Right hindlimb (tissue), 1 donor: ENCODE measurements at places on chromosomes 7 and 10.

DNA sequence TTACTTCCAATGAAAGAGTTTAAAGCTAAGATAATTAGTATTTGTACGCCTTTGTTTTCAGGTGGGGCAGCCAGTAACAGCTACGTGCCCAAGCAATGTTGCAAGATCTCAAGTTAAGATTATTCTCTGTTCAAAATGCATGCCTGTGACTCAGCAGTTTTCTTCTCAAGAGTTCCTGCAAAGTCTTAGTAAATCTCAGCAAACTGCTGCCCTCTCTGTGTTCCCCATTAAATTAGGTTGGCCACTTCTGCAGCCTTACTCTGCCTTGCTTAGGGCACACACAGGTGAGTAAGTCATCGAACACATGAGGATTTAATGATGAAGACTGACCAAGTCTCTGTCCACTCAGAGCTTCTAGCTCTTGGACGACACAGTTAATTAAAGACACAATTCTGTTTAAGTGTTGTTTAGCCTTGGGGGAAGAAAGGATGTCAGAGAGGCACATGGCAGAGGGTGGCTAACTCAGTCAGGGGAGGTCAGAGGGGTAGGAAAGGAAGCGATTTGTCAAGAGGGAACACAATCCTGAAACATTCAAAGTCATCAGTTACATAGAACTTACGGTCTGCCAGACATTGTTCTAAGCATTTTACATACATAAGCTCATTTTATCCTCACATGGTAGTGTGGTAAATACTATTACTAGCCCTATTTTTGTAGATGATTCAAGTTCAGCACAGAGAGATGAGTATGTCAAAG is 20.2 kb upstream of the SLC35G1 start:
- no peak for DNase-seq

GRCh38 chr7:68813551-68814080 is 784.7 kb upstream of the AUTS2 start:
- DNase-seq, result no peak

DNA sequence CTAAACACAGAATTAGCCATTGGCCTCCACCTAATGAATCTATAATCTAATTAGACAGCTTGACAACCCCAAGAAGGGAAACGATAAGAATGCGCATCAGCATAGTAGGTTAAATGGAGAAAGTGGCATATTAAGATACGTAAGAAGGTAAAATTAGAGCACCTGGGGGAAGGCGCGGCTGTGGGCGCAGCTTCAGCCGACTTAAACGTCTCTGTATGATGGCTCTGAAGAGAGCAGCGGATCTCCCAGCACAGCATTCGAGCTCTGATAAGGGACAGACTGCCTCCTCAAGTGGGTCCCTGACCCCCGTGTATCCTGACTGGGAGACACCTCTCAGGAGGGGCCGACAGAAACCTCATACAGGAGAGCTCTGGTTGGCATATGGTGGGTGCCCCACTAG is 518.8 kb downstream of the PHTF2 start:
- DNase-seq, result no peak

DNA sequence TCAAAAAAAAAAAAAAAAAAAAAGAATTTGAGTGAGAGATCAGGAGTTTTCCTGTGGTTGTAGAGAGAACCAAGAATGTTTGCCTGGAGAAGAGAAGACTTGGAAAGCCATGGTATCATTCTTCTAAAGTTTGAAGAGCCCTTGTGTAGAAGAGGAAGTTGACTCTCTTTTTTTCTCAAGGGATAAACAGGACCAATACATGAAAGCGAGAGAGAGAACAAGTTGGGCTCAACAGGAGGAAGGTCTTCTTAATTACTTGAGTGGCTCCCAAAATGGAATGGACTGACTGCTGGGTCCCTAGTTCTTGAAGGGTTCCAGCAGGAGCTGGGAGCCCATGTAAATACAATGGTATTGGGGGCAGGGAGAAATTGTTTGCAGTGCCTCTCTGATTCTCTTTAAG is 173.3 kb upstream of the ADO start:
- no peak for DNase-seq

- peak; percentile 93 for DNase-seq
Observed at GRCh38 chr7:128783143-128783861, 7.7 kb upstream of the OPN1SW start.

GRCh38 chr7:25180946-25181345 is 47.3 kb downstream of the NPVF start:
- no peak for DNase-seq

DNA sequence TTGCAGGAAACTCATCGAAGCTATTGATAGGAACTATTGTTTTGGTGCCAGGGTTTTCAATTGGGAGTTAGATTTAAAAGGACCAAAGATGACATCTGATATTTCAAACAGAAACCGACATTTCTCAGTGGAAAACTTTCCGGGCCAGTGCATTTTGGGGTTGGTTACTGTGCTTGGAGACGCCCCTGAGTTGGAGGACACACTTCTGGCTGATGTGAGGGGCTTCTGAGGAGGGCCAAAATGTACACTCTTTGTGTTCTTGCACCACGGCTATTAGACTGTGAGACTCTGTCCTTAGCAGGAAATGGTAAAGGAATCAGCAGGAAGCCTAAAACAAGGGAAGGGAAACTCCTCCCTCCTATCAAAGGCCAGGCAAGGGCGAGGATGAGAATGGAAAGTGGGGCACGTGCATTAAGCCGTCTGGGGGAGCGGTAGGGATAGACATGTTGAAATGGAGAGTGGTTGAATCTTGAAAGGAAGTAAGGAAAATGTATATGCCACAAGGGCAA is 1.8 kb upstream of the SRGN start:
- DNase-seq, result peak; percentile 20

DNA sequence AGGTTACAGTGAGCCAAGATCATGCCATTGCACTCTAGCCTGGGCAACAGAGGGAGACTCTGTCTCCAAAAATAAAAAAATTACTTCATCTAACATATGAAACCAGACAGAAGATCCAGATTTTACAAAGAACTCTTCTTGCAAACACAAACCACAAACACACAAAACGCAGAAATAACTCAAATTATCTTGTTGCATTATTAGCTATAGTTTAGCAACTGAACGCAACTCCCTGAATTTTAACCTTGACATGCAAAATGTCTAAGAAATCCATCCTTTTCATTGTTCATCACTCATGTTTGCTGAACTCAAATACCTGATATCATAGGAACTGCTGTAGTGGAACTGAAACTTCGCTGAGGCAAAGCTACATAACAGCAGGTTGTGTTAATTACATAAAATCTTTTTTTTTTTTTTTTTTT is 64.1 kb downstream of the MICU1 start:
- no peak for DNase-seq

- DNase-seq, result no peak
Observed at GRCh38 chr7:131293018-131293417, 34.7 kb upstream of the MKLN1 start.

GRCh38 chr10:133088956-133089800 is 1.5 kb downstream of the ADGRA1 start:
- DNase-seq, result peak; percentile 77

GRCh38 chr10:12513775-12514673 is 164.7 kb downstream of the CAMK1D start:
- no peak for DNase-seq

DNA sequence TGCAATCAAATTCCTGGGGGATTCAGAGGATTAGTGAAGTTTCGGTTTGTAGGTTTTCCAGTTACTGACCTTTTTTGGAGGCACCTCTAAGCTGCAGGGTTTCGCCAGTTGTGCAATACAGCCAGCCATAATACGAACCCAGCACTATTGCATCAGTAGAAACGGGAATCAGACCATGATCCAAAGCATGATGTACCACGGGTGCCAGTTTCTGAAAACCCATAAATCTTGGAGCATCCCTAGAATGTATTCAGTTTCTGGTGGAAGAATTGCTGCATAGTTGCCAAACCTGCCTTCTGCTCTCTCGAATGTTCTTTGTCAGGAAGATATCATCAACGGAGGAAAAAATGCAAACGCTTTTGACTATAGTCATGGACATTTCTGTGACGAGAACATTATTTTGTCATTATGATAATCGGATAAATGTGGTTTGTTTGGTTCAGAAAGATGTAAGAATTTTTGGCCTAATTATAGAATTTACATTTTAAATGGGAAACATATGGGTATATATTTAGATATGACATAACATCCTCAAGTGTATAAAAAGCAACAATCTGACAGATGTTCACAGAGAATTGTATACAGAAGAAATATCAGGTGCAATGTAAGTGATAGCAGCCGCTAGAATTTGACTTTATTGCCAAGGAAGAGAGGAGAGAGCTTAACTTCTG is 186.2 kb upstream of the PRKCQ start:
- no peak for DNase-seq

GRCh38 chr7:30932562-30932961 is 20.9 kb downstream of the AQP1 start:
- no peak for DNase-seq

DNA sequence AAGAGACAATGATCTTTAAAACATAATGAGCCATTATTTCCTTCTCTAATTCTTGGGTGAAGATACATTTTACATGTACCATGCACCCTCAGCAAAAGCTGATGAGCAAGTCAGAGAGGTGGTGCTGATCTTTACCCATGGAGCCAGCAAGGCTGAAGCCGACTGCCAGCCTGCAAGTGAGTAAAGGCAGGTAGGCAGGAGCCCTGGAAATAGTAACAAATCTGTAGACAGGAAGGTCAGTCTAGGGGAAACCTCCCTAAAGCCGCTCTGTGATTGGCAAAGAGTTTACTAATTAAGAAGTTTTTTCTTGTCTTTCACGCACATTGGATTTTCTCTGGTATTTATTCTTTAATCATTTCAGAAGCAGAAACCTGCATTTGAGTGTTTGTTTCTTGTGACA is 67.9 kb downstream of the PRKCQ start:
- DNase-seq, result no peak

GRCh38 chr10:107806026-107806425 is 641.5 kb upstream of the SORCS1 start:
- DNase-seq, result no peak

DNA sequence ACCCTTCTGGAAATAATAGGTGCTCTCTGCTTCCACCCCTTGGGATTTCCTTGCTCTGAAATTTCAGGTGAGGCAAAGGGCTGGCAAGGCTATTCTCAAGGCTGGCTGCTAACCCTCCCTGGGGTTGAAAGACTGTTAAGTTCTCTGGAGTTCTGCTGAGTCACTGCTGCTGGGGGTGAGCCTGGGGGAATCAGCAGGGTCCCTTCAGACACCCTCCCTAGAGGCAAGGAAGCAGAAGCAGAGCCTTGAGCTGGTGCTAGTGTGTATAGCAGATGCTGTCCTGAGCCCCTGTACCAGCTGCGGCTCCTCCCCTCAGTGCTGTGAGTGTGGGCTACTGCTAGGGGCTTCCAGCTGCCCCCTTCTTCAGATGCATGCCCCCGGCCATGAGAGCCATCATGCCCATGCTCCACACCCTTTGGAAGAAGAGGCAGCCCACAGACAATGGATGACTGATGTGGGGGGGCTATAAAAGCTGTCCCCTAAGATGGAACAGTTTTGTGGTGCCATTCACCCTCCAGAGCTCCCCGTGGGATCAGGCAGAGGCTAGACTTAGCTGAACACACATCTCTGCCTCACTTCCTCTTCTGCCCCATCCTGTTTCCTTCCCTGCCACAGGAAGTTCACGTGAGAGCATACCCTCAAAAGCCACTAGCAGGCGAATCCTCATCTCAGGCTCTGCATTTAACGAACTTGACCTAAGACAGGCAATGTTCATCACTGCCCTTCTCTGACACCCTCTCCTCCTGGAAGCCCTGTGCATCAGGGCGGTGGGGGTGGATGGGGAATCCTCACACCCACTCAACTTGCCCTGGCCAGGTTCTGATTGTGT is 91.8 kb downstream of the SH3PXD2A start:
- DNase-seq, result no peak

- peak; percentile 9 for DNase-seq
Observed at GRCh38 chr10:43219848-43220247, 47.0 kb downstream of the RASGEF1A start.

GRCh38 chr10:49176310-49177268 is 11.6 kb downstream of the TMEM273 start:
- DNase-seq, result no peak

- DNase-seq, result no peak
Observed at GRCh38 chr7:51114501-51114900, 202.1 kb downstream of the COBL start.

DNA sequence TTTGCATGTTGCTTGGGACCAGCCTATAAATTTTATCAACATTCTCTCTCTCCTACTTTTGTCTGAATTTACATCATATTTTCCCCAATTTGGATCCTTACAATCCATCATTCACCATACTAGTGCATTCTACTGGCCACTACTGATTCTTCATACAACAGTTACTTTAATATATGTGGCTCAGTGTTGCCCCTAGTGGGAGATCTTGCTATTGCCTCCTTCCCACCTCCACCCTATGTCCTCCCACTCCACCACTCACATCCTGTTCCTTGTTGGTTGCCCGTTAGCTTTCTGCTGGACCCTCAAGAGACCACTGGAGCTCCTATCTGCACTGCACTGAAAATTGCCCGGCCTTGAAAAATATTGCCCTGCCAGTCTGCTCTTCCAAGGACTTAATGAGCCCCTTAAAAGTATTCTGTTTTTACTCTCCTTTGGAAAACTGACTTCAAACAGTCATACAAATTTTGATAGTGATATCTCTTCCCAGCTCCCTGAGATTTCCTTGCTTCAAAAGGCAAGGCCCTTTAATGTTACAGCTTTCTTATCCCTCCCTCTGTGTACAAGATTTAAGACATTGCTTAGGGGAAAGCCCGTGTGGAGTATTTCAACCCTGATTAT is 243.2 kb upstream of the TMEM229A start:
- DNase-seq, result no peak

DNA sequence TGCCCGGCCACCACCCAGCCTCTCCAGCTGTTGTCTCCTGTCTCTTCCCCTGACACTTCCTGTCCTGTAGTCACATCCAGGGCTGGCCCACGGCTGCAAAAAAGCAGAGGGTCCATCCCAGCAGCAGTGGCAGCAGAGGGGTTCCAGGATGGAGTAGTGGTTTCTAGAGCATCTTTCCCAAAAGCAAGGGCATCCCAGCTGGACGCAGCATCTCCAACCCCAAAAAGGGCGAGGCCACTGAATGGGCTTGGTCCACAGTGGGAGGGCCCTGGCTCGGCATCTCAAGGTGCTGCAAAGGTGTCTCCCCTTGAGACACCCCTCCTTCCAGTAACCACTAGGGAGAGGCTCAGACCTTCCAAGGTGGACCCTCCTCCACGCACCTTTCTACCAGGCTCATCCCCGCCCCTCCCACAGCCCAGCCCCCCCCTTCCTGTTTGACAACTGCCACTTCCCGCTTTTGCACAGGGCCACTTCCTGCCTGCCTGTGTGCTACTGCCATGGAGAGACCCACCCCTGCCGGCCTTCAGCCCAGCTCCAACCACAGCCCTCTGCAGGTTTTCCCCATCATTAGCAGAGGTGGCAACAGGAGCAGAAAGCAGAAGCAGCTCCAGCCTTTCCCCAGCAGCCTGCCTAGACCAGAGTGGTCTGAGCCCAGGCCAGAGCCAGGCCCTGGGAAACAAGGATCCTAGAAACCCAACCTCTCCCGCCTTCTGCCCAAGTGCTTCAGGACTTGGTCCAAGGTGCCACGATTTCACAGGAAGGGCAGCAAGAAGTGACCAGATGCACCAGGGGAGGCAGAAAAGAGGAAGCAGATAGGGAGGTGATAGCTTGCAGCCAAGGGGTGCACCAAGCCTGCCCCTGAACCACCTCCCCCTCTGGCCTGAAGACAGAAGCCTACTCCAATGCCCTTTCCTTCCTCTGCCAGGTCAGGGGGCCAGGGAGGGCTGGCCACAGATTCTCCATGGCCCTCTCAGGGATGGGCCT is 8.6 kb downstream of the CAMK2G start:
- no peak for DNase-seq
